ENCODE measurements at places on chromosomes 12 and 14.
A peak's percentile ranks its signal among the peaks of the same experiment; 100 is the strongest.

DNA sequence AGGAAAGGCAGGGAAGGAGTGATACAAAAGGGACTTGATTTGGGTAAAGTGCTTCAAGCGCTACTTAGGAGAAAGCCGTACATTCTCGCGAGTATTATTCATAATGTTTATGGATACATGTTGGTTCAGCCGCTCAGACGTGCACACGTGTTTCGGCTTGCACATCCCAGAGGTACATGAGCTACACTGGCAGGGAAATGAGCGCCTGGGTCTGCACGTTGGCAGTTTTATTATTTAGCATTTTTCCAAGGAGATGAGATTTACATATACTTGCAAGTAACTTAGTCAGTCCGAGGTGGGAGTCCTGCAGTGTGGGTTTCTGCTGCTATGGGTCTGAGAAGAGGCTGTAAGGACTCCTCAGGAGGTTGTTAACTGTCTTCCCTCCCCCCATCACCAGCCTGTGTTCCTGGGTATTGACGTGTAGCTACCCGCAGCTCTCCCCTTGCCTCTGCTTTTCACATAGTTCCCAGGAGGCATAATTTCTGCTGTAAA, 1.5 kb downstream of the PRKCH start:
- peaks cover 34% of the 10 kb centered on the region for H3K4me1 ChIP-seq
- DNase-seq = peak; percentile 80
- no peaks in the 10 kb centered on the region for H3K27me3 ChIP-seq

DNA sequence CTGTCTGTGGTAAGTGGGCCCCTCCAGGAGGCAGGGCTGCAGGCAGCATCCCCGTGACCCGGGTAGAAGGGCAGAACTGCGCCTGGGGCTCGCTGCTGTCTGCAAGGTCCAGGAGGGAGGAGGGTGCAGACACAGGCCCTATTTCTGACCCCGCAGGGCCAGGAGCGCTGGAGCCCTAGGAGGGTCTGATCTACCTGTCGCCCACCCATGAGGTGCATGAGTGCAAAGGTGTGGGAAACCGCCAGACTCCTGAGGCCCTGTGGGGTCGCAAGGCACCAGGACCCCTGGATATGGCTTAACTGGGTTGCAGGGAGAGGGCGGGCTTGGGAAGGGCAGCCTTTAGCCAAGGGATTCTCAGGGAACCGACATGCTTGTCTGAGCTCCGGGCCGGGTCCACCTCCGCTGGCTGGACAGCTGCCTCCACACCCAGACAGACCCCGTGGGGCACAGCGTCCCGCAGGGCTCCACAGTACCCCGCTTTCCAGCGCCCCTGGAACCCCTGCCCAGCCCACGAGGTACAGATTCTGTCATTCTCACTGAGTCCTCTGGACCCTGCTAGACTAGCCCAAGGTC, 72.9 kb upstream of the TSPAN11 start:
- no peak overlapping the region for H3K4me3 ChIP-seq
- no peak for DNase-seq
- H3K27me3 ChIP-seq = no peaks in the 10 kb centered on the region
- H3K27ac ChIP-seq = no peak overlapping the region
- no peaks in the 10 kb centered on the region for H3K36me3 ChIP-seq
- H3K4me1 ChIP-seq = peaks cover 6% of the 10 kb centered on the region

DNA sequence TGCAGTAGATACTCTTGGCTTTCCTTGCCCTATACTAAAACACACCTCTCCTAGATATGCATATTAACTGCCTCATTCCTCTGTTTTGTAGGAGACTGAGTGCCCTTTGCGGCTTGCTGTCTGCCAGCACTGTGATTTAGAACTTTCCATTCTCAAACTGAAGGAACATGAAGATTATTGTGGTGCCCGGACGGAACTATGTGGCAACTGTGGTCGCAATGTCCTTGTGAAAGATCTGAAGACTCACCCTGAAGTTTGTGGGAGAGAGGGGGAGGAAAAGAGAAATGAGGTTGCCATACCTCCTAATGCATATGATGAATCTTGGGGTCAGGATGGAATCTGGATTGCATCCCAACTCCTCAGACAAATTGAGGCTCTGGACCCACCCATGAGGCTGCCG, 15.4 kb downstream of the TRAFD1 start:
- H3K4me3 ChIP-seq = no peak overlapping the region
- H3K27ac ChIP-seq = no peak overlapping the region
- peaks cover 19% of the 10 kb centered on the region for H3K36me3 ChIP-seq
- no peak for DNase-seq
- peaks cover 3% of the 10 kb centered on the region for H3K4me1 ChIP-seq

DNA sequence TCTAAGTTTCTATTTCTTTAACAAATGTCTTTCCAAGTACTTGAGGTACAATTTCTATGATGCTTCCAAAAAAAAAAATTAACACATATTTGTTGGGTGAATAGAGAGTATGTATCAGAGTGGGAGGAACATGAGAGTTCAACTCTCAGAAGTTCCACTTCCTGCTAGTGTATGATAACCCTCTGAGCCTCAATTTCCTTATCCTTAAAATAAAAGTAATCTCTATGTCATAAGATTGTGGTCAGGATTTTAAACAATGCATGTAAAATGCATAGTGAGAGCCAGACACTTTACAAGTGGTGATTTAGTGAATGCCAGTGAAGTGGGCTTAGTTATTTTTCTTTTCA, 270.3 kb upstream of the AMIGO2 start:
- no peak overlapping the region for H3K4me3 ChIP-seq
- no peaks in the 10 kb centered on the region for H3K36me3 ChIP-seq
- DNase-seq = peak; percentile 74

DNA sequence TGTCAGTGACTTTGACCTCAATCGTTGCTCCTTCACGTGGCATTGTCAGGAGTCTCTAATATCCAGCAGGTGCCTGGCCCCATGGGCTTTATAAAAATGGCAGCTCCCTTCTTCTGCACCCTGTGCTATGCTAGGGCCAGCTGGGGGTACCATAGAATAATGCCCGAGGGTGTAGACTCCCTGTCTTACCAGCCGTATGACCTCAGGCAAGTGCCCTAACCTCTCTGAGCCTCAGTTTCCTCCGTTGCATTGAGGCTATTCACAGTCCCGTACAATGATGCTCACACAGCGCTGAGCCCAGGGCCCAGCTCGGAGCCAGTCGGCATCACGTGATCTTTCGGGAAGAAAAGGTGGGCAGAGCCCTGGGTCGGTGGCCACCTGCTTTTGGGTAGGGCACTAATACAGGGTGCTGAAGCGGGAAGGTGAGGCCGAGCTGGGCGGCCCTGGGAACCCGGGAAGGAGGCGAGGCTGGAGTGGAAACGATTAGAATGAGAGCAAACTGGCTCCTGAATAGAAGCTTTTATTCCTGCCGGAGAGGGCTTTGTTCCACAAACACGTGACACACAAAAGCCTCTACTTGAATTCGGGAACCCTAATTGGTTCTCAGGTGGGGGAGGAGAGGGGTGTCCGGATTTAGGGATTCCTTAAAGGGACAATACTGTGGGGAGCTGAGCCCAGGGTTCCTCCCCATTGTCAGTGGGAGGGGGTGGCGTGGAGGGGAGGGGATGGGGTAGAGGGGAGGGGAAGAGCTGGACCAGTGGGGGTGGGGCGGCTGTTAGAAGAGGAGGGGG, 19.9 kb upstream of the MSI1 start:
- no peaks in the 10 kb centered on the region for H3K4me1 ChIP-seq
- H3K4me3 ChIP-seq = no peak overlapping the region
- H3K36me3 ChIP-seq = no peaks in the 10 kb centered on the region
- H3K27me3 ChIP-seq = peaks cover 15% of the 10 kb centered on the region
- no peak for DNase-seq

DNA sequence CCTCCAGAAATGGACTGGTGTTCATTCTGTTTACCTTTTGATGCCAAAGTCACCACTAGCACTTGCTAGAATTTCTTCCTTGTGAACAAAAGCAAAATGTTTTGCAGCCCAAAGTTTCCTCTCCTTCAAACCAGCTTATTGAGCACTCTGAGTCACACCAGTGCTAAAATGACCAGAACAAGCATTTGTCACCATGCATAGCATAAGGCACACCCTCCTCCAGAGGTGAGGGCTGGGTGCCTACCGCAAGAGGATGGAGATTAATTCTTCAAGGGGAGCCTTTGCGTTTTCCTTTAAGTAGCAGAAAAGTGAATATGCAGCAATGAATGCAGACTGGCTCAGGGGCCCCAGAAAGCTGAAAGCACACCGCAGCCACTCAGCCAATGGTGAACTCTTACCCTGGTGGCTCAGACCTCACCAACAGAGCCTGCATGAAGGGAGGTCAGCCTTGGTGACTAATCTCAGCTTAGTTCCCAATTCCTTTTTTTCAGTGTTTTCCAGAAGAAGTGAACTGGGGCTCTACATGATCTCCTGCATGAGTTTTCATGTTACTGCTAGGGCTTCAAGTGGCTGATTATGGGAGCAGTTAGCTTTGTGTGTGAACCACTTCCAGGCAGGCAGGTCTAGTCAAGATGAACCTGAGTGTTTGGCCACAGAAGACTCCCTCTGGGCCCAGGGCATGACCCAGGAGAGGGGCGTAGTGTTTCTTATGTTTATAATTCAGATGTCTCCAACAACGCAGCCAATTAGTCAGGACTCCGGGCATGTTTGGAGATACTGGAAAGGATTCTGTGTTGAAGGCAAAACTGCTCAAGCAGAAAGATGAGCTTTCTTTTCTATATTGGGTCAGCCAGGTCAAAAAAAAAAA, 96.3 kb downstream of the PAX9 start:
- H3K4me3 ChIP-seq = no peak overlapping the region
- no peaks in the 10 kb centered on the region for H3K4me1 ChIP-seq

DNA sequence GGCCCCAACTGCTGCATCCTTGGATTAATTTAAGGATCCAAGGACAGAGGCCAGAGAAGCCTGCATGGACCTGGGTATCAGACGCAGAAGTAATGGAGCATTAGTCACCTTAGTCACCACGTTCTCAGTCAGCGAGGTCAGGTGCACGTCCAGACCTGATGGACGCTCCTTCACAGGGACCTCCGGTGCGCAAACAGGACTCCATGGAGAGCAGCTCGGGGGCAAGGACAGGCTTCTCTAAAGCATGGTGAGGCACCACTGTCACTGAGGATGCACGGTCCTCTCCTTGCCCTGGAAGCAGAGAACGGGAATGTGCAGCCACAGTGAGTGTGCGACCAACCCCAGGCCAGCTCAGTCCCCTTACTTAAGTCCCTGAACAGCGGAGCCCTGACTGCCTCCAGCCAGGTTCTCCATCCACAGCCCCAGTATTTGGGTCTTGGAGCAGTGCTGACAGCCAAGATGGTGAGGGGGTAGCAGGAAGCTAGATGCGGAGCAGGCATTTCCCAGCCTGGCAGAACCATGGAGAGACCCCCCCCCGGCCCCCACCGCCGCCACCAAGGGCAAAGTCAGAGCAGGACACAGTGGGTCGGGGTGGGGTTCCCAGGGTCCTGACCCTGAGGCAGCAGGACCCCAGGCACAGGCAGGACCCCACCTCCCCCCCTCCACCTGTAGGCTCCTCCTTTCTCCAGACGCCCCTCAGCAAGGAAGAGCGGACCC, 253.4 kb upstream of the SFSWAP start:
- no peak for DNase-seq
- no peak overlapping the region for H3K27ac ChIP-seq
- no peaks in the 10 kb centered on the region for H3K4me1 ChIP-seq
- H3K4me3 ChIP-seq = no peak overlapping the region
- H3K27me3 ChIP-seq = no peaks in the 10 kb centered on the region
- H3K36me3 ChIP-seq = no peaks in the 10 kb centered on the region

DNA sequence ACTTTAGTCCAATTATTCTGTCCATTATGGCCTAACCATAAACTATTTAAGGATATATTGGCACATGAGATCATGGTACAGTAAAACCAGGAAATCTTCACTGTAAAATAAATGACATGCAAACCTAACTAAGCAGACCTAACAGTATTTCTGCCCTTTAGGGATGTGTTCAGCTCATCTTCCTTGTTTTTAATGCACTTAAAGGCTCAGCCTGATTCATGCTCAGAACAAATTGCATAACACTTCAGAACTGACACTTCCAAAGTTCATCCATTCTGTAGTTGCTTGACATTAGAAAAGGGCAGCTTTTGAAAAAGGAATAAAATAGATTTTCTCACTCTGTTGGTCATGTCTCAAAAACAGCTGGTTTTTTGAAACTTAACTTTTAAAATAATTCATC, 708.5 kb downstream of the C12orf50 start:
- H3K36me3 ChIP-seq = no peaks in the 10 kb centered on the region
- H3K27me3 ChIP-seq = no peaks in the 10 kb centered on the region
- H3K4me1 ChIP-seq = peaks cover 42% of the 10 kb centered on the region
- H3K27ac ChIP-seq = no peak overlapping the region
- no peak for DNase-seq
- no peak overlapping the region for H3K4me3 ChIP-seq
